CD4-positive, alpha-beta T cell treated with Interleukin-17A for 4 hours (primary cell): ENCODE measurements at places on chromosomes 6 and 20.

GRCh38 chr6:47535316-47536225 lies 58.0 kb downstream of the CD2AP start:
- no peak for DNase-seq

DNA sequence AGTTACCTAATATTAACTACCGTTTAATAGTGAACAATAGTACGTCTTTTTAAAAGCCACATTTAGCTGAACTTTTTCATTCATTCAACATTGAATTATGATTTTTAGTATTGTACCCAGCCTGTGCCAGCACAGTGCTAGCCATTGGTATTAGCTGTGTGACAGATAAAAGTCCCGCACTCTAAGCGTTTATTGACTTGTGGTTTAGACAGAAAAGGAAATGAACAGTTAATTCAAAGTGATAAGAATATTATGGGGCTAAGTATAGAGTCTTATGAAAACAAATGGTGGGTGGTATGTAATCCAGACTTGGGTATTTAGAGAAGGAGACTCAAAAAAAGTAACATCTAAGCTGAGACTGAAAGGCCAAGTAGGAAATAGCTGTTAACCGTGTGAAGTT lies 202.3 kb downstream of the RPS12 start:
- no peak for DNase-seq

- DNase-seq: no peak
Measured at GRCh38 chr6:111291336-111292259, 191.4 kb downstream of the REV3L start.

DNA sequence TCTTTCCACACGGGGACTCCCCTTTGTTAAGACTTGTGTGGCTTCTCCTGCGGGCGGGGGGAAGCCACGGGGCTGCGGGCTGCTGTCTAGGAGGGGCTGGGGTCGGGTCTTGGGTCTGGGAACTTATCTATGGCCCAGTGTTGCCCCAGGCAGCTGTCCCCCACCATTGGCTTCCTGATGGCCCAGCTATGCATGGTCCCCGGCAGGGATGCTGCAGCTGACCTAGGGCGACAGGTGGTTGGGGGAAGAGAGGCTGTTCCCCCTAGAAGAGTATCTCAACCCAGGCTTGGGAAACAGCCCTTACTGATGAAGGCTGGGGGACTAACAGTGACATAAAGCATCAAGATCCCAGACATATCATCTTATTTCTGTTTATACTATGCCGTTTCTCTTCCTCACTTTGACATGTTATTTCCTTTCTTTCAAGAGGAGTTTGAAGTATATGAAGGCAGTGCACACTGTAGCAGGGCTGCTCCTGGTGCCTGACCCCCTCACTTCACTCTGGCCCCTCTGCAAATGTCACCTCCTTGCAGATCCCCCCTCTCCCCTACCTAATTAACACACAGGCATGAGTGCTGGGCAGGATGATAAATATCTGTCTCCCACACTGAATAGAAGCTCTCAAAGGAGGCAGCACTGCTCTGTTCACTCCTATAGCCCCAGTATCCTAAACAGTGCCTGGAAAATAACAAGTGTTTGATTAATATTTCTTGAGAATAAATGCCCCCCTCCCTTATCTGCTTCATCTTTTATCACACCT lies 87.0 kb downstream of the HIVEP2 start:
- DNase-seq: peak; percentile 42

DNA sequence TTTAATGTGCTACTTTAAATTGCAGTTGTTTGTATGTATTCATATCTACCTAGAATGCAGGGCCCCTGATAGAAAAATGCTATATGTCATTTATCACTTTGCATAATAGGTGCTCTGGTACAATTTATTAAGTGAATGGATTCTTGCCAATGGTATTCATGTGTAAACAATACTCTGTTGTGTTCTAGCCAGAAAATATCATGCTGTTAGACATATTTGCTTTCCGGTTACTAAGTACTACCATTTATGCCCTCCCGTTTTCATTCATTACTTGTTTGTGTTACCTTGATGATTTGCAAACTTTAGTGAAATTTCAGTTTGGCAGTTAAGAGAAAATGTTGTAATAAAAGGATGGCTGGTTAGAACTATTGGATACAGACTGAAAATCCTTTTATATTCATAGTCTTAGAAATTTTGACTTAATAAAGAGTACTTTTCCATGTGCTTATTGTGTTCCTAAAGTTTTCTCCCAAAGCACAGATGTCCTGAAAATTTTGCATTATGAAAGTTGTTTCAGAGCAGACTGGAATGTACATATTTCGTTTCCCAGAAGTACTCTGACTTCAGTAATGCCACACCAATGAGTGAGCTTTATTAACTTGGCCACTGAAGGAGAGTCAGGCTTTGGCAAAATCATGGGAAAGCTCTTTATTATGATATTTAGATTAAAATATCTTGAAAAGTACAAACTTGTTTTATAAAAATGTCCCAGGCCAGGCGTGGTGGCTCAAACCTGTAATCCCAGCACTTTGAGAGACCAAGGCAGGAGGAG lies 31.5 kb downstream of the RPF2 start:
- DNase-seq: no peak

DNA sequence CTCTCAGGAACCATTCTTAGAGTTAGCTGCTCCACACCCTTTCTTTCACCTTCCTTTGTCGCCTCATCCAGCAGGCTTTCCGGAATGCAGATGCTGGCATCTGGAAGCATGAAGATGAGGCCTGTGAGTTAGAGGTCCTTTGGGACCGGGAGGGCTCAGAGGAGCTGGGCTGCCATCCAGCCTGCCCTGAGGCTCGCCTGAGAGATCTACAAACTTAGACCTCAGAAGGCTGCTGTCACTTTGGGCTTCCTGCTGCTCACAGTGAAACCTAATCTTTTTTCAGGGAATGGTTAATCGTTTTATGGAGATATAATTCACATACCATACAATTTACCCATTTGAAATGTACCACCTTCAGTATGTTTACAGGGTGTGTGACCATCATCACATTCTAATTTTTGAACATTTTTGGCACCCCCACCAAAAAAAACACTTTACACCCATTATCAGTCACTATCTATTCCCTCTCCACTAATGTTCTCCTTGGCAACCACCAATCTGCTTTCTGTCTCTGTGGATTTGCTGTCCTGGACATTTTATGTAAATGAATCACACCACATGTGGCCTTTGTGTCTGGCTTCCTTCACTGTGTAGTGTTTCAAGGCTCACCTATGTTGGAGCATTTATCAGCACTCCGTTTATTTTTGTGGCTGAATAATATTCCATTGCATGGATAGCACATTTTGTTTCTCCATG lies 20.0 kb upstream of the MPC1 start:
- no peak for DNase-seq

DNA sequence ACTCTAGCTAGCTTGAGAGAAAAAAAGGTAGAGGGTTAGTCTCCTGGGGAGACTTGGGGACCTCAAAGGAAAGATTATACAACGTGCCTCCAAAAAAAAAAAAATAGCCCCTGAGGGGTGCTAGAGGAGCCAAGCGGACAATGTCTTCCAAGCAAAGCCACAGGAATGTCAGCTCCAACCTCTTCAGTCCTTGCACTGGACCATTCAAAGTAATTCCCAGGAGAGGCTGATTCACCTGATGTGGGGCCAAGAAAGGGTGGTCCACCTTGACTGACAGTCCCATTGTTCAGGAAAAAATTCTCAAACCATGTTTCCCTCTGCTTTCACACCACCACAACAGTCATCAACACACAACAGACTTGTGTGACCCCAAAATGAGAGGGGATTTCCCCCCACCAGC lies 30.7 kb downstream of the ASIP start:
- no peak for DNase-seq

DNA sequence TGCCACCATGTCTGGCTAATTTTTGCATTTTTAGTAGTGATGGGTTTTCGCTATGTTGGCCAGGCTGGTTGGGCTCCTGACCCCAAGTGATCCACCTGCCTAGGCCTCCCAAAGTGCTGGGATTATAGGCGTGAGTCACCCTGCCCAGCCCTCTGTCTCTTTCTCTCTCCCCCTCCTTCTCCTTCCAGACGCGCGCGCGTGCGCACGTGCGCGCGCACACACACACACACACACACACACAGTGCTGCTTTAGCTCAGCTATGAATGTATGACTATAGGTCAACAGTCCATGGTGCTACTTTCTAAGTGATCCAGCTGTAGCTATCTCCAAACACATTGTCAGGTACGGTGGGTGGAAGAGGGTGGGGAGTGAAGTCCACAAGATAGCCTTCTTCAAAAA lies 449.5 kb downstream of the PHF3 start:
- DNase-seq: no peak

- DNase-seq: no peak
Measured at GRCh38 chr6:117149324-117149723, 116.0 kb upstream of the VGLL2 start.

DNA sequence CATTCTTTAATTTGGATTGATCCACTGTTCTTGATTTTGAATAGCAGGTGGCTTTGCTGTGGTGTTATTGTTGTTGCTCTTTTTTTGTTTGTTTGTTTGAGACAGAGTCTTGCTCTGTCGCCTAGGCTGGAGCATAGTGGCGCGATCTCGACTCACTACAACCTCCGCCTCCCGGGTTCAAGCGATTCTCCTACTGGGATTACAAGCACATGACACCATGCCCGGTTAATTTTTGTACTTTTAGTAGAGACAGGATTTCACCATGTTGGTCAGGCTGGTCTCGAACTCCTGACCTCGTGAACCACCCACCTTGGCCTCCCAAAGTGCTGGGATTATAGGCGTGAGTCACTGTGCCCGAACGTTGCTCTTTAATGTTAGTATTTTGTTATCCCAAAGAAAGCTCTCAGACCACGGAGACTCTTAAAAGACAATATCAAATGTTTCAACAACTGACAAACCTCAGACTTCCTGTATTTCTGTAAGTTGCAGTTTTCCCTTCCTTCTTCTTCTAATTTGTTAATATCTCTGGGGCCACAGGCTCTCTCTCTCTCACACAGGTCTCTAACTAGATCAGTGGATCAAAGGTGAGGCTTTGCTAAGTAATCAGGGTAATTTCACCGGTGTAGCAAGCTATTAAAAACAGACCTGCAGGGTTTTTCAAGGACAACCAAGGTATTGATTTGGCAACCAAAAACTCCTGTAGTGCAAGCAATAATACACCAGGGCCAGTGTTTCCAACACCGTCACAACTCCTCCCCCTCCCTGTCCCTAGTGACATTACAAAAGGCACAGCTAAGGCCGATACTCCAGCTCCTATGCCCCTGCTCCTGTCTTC lies 48.8 kb upstream of the ZNF217 start:
- peak; percentile 67 for DNase-seq

- DNase-seq: no peak
Measured at GRCh38 chr6:48123601-48124000, 12.6 kb upstream of the PTCHD4 start.

DNA sequence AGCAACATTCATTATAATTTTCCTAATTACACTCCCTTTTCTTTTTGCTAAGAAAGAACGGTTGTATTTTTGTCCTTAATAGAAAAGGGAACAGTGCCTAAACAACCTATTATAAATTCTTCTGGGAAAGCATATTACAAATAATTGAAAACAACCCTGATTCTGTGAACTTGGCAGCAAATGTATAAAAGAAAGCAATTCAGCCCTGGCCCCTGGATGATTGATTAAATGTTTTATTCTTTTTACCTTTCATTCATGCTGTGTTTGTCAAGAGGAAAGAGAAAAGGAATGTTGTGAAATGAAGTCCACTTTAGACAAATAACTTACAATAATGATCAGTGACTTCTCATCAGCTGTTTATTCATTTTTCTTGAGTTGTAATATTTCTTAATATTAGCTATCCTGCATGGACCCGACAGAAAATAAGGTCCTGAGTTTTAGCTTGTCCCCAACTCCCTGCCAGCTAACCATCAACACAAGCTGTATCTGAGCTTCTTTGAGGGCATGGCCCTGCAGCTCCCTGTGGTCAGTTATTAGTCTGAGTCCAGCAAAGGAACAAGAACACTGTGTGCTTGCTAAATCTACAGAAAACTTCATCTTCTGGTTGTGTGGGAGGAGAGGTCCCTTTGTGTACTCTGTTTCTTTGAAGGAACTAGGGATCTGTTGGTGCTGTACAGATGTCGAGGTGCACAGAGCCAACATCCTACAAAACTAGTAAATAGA lies 248.2 kb downstream of the LAMA2 start:
- DNase-seq: no peak

- DNase-seq: no peak
Measured at GRCh38 chr6:53492860-53493634, 51.9 kb downstream of the GCLC start.

DNA sequence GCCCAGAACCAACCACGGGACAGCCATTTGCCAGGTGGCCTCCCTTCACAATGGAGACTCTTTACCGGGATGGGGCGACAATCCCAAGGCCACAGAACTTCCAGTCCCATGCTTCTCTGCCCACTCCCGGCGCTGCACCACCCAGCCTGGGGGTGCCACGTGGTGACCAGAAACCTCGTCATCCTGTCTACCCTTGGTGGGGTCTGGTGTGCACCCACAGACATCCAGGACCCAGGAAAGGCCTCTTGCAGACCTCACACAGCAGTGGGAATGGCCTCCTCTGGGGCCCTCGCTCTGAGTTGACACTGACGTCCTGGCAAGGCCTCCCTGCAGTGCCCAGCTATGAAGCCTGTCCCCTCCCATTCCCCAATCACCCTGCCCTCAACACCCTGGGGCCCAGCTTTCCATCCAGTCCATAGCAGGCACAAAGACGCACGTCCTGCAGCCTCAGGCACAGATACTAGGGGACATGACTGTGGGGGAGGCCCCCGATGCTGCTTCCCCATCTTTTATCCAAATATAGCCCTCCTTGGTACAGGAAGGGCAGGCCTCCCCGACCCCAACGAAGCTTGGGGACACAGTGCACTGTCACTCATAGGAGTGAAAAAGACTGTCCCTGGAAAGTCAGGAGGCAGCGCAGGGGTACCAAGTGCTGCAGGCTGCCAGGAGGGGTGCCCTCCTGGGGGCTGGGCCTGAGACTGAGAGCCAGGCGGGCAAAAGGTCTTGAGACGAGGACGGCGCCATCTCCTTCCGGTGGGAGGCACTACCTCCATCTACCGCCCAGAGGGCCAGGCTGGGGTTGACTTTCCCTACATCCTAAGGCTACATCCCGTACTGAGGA lies 7.2 kb downstream of the CST7 start:
- no peak for DNase-seq

GRCh38 chr6:44341095-44341890 lies 1.2 kb upstream of the SPATS1 start:
- DNase-seq: no peak

GRCh38 chr6:69914015-69914485 lies 47.7 kb downstream of the COL19A1 start:
- no peak for DNase-seq

DNA sequence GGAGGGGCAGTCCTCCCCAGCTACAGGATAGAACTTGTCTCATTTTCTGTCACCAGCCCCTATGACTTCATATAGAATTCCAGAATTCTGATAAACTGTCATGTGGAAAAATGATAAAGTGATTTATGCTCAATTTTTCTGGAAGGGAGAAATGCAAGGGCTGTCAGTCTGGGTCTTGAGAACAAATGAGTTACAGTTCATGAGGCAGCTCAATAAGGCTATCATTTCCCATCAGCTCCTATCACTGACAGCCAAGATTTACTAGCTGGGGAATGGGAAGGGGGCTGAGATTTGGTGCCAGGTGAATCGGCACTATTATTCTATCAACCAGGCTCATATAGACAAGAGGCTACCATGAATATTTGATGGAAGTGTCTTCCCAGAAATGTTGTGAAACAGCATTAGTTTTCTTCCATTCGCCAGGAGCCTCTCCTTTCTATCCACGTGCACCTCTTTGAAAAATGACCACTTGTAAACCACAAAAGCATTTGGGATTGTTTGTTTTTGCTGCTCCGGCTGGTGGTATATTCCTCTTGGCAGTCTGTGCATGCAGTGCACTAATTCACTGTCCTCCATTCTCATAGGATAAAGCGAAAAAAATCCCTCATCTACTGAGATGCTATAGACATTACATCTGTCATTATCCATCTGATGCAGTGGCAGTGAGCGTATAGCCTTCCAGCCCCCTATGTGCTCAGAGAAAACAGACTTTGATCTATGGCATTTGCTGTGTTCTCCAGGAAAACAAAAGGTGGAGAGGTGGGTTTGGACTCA lies 528.7 kb upstream of the RNF217 start:
- DNase-seq: no peak
